ENCODE measurements at places on chromosomes 7 and 10.

GRCh38 chr7:122299624-122300210 lies 4.8 kb downstream of the FEZF1 start:
- DNase-seq = no peak

DNA sequence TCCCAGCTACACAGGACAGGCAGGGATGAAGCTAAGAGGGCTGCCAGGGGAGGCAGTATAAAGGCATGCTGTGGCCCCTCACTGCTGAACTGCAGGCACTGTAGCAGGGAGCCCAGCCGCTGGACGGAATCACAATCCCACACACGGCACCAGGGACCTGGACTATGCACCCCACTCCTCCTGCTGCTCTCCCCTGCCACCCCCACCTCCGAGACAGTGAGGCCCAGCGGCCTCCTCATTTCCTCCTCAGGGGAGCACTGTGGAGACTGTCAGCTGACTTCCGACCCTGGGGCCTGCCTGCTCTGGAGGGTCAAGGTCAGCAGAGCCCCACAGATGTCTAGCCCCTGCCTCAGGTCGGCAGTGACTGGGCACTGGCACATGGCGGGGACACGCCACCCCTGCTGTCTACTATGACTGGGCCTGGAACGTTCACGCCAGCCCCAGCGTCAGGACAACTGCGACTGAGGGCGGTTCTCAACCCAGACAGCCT lies 92.7 kb downstream of the FAM53B start:
- no peak for DNase-seq

DNA sequence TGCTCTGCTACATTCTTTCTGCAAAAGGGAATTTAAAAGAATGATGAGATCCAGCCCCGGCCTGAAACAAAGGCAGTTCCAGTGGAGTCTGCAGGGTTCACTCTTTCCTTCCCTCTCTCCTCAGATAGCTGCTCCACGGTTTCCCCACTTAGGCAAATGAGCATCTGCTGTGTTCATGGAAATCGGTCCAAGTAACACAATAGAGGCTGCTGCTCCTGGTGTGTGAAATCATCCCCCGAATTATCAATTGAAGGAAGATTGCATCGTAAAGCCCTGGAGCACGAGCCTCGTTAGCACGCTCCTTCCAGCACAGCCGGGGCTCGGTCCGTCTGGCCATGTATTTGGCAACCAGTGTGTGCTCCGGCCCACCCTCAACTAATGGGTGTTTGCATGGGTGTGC lies 108.3 kb upstream of the DPP6 start:
- DNase-seq = no peak

- DNase-seq = no peak
Measured at GRCh38 chr7:147509035-147509501, 1081.5 kb upstream of the C7orf33 start.

GRCh38 chr10:72085864-72086465 lies 2.4 kb downstream of the SPOCK2 start:
- DNase-seq = no peak

DNA sequence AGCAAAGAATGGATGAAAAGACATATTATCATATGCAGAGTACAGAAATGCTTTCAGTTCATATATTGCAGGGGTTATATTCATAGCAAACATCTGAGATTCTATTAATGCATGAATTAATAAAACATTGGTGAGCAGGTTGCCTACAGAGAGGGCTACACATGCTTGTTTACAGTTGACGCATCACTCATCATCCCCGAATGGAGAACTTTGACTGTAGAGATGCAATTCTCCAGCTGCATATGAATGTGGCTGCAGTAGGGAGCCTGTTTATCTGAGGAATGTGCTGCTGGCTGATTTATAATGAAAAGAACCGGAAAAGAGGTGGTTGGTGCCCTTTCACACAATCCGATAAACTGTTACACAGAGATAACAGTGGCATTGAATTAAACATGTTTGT lies 116.5 kb downstream of the GRM3 start:
- DNase-seq = no peak

GRCh38 chr10:116490028-116490662 lies 55.6 kb upstream of the PNLIP start:
- no peak for DNase-seq

- DNase-seq = no peak
Measured at GRCh38 chr10:78770167-78771090, 298.3 kb upstream of the ZMIZ1 start.

GRCh38 chr7:81767926-81768325 lies 1.9 kb downstream of the HGF start:
- no peak for DNase-seq

- no peak for DNase-seq
Measured at GRCh38 chr7:68247571-68247970, 1250.9 kb downstream of the TYW1 start.

GRCh38 chr7:39650676-39651075 lies 27.3 kb downstream of the RALA start:
- no peak for DNase-seq

DNA sequence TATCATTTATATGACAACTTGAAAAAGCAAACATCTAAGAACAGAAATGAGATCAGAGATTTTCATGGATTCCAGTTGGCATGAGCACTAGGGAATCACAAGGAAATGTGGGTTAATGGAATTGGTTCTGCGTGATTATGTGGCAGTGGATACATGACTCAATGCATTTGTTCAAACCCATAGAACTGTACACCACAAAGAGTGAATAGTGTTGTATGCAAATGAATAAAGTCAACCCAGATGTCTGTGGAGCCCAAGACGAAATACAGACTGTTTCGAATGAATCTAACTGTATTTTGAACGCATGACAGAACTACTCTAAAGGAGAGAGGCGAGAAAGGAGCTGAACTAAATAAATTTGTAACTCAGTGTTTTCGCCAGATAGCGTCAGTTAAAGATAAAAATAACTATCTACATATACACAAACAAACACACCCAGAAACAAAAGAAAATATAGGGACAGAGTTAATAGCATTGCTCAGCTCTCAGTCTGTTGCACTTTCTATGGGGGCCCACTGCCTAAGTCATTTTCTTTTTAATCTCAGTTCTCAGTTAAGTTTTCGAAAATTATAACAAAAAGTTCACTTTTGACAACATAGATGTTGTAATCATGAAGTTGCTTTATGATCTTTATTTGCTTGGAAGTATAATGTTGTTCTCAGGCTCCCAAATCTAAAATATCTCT lies 636.7 kb upstream of the SEMA3D start:
- DNase-seq = no peak

GRCh38 chr7:28551331-28551730 lies 139.0 kb downstream of the CREB5 start:
- DNase-seq = no peak

- no peak for DNase-seq
Measured at GRCh38 chr10:24698270-24698669, 25.4 kb downstream of the ARHGAP21 start.

DNA sequence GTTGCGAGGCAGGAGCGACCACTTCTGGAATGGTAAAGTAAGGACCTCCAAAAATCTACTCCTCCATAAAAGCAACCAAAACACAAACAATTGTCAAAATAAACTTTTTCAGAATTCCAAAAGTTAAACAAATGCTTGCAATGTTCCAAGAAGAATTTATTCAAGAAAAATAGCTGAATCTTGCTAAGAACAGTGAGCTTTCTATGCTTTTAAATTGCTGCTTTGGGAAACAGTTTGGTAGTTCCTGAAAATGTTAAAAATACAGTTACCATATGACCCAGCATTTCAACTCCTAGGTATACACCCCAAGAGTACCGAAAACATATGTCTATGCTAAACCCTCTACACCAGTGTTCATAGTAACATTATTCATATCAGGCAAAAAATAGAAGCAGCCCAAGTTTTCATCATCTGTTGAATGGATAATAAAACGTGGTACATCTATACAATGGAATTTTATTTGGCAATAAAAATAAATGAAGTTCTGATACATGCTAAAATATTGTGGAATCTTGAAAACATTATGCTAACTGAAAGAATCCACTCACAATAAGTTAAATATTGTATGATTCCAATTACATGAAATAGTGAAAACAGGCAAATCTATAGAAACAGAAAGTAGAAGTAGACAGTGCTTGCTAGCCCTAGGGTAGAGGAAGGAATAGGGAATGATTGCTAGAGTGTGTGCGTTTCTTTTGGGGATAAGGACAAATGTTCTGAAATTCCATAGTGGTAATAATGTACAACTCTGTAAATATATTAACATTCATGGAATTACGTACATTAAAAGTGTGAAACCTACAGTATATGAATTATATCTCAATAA lies 57.0 kb downstream of the LRRN3 start:
- no peak for DNase-seq

DNA sequence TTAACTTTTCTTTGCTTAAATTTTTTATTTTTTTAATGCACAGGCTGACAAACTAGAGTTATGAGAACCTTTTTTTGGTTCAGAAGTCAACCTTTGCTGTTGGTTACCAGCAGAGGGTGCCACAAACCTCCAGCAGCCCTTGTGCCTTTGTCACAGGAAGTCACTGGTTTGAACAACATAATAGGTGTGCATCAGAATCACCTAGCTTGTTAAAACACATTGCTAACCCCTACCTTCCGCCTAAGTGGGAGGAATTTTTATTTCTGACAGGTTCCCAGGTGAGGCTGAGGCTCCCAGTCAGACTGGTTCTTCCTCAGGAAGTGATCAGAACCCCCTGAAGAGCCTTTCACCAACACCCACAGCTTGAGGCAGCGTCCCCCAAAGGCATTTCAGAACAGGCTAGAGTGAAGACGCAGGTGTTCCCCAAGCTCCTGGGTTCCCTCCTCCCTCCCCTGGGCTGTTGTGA lies 22.6 kb upstream of the VDAC2 start:
- DNase-seq = peak; percentile 63

DNA sequence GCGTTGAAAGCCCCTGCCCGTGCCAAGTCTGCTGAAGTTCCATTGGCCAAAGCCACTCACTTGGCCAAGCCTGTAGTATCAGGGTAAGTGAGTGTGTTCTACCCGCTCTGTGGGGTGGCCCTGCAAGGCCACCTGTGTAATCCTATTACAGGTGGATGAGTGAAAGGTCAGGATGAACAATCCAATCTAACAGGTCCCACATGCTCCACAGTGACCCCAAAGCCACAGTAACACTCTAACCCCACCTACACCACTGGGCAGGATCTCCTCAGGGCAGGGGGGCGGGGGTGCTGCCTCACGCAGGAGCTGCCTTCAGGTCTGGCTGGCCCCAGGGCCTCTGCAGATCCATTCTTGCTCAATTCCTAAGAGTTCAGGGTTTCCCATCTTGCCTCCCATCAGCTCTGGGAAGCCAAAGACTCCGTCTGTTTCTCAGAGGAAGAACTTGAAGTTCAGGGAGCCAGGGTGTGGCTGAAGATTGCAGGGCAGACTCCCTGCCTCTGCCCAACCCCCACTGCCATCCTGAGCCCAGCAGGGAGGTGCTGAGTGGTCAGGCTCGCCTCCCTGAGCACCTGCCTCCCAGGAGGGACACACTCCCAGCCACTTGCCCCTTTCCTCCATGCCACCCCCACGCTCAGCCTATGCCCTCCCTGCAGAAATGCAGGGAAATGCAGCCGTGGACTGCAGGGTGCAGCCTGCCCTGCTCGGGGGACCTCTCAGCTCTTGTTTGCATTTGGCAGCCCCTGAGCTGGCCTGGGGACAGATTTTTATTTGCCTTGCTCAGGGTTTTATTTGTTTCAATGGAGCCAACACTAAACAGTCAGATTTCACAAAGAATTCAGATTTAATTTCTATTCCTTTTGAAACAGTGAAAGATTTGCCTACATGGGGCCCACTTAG lies 9.8 kb upstream of the COMTD1 start:
- DNase-seq = no peak

- DNase-seq = no peak
Measured at GRCh38 chr10:124596116-124596785, 134.6 kb downstream of the LHPP start.

- no peak for DNase-seq
Measured at GRCh38 chr7:9307131-9307530, 873.7 kb downstream of the NXPH1 start.

- no peak for DNase-seq
Measured at GRCh38 chr7:84914598-84914997, 272.3 kb downstream of the SEMA3D start.

DNA sequence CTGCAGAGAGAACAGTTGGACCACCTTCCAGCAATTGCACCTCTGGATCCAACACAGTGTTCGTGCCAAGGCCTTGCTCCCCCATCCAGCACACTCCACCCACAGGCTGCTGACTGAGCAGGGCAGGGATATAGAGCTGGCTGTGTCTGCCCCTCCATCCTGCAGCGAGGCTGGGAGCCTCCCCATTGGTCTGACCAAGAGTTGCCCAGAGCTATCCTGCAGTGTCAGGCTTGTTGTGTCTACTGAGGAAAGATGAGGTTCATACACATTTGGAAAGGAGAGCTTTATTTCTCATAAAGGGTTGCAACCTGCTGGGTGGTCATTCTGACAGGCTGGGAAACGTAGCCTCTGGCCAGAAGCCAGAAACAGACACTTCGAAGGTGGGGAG lies 27.1 kb downstream of the PRF1 start:
- DNase-seq = no peak

DNA sequence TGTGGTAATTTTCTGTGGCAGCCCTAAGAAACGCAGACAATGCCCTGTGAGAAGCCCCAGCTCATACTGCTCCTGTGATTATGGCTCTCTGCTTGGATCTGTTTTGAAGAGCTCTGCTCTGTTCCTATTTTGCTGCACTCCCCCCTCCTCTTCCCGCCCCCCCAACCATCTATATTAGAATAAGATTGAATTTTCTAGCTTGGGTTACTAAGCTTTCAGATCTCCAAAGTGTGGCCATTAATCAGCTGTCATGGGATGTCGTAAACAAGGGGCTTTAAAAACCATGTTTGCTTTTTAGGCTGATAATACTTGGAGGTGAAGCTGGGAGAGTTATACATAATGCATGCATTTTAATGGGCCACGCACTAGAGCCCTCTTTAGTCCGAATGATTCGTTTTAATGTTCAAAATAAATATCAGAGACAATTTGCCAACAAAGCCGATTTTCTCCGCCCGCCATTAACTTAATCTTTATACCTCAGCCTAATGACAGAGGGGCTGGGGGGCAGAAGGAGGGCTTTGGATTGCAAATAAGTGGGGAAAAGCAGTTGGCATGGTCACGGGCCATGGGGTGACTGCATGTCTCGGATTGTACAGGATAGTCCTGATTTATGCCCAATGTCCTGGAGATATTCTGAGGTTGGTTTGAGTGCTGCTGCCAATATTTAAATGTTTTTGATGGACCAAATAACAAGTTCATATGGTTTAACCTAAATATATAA lies 165.5 kb downstream of the RPS24 start:
- no peak for DNase-seq

- peak; percentile 70 for DNase-seq
Measured at GRCh38 chr7:159197066-159197975, 52.7 kb upstream of the VIPR2 start.

- peak; percentile 55 for DNase-seq
Measured at GRCh38 chr10:22022257-22023032, 18.9 kb upstream of the DNAJC1 start.

DNA sequence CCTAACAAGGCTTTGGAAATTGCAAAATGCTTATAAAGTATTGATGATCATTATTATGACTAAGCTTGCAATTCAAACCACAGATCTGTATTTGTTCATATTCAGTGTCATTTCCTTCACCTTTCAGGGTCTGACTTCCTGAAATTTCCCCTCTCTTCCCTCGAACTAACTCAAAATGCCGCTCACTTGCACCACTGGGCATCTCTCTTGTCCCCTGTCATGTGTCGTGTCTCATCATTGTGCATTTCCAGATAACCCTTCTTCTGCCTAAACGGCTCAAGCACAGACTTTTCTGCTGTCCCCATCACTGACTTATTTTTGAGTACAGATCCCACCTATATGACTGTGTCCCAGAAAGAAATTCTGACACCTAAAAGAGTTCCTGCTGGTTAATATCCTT lies 41.0 kb upstream of the CELF2 start:
- DNase-seq = no peak

- DNase-seq = no peak
Measured at GRCh38 chr7:79320741-79321473, 132.6 kb downstream of the MAGI2 start.
